ENCODE measurements at places on chromosomes 7 and 10. TPM values are rescaled to one million over a fixed set of nuclear protein-coding genes. Genes with fewer than 3 reads are reported as not detected.
A peak's percentile ranks its signal among the peaks of the same experiment; 100 is the strongest.

DNA sequence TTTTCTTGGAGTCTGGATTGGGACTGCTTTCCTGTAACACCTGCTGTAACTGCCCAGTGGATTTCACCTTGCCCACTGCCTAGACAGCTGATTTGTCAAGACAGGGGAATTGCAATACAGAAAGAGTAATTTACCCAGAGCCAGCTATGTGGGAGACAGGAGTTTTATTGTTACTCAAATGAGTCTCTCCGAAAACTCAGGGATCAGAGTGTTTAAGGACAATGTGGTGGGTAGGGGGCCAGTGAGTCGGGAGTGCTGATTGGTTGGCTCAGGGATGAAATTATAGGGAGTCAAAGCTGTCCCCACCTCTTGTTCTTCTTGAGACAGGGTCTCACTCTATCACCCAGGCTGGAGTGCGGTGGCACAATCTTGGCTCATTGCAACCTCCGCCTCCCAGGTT, 25.2 kb upstream of the BNIP3 start:
- DNase-seq = no peak

GRCh38 chr10:26890956-26891355, 30.2 kb upstream of the ABI1 start:
- DNase-seq = peak; percentile 77

GRCh38 chr7:151687523-151688235, 168.0 kb upstream of the RHEB start:
- DNase-seq = no peak

DNA sequence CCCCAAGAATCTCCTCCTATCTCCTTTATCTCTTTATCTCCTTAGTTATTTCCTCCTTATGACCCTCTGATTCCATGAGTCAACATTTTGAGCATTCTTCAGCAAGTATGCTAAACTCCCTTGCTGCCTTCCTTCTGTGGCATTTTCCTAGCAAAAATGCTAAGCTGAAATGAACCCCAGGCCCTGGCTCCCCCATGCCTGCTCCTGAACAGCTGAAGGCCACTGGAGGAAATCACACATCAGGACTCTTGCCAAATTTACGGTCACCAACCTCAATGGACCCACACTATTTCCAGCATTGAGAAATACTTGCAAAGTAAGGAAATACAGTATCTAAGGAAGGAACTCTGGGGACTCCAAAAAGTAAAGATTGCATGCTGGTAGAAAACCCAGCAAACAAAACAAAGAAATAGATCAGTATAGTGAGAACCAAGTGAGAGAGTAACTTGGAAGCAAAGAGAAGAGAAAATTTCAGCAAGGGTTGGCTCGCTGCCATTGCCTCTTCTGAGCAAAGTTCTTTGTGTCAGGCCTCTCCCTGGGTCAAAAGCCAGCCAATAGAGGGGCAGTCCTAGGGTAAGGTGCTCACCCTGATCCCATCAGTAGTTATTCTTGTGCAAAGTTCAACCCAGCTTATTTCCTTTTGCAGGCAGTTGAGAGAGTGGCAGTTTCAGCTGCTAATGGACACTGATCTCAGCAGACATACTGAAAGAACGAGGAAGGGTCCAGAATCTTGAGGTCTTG, 5.1 kb upstream of the PLEKHS1 start:
- DNase-seq = peak; percentile 25

GRCh38 chr7:50056131-50056530, 36.9 kb downstream of the ZPBP start:
- DNase-seq = no peak

DNA sequence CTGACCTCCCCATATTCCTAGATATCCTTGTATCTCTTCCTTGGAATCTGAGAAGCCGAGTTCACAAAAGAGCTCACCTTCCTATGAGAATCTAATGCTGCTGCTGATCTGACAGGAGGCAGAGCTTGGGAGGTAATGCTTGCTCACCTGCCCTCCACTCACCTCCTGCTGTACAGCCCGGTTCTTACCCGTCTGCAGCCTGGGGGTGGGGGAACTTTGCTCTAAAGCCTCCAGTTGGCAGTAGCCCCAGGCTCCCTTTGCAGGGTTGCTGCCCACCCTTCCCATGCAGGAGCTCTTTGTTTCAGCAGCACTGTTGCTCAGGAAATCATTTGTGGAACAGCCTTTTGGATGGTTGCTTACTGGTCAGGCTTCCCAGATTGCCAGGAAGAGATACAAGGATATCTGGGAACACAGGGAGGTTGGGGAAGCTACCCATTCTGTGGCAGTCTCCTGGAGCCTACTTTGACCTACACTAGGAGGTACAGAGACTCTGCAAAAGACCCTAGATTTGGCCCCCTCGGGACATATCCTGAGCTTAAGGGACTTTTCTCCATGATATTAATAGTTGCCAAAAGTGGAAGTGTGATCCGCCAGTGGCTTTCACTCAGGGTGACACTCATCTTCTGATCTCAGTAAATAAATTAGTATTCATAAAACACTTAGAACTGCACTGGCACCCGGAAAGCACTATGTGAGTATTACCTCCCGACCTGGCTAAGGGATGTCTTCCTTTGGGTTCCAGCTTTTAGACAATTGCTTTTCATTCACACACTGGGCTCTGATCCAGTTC, 363.7 kb upstream of the PODXL start:
- no peak for DNase-seq

DNA sequence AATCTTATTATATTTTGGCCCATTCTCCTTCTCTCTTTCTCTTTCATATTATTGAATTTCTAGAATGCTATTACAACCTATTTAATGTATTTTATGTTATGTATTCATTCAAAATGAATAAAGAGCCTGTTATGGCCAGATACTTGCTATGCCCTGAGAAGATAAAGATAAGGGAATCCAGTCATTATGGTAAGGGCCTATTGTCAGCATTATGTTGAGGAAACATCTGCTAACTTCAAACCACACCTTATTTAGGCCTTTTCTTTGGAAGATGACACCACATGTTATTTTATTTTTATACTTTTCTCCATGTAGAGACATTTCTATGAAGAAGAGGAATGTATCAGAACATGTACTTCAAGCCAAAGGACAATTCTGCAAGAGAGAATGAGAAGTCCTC, 60.5 kb upstream of the MPP7 start:
- no peak for DNase-seq

DNA sequence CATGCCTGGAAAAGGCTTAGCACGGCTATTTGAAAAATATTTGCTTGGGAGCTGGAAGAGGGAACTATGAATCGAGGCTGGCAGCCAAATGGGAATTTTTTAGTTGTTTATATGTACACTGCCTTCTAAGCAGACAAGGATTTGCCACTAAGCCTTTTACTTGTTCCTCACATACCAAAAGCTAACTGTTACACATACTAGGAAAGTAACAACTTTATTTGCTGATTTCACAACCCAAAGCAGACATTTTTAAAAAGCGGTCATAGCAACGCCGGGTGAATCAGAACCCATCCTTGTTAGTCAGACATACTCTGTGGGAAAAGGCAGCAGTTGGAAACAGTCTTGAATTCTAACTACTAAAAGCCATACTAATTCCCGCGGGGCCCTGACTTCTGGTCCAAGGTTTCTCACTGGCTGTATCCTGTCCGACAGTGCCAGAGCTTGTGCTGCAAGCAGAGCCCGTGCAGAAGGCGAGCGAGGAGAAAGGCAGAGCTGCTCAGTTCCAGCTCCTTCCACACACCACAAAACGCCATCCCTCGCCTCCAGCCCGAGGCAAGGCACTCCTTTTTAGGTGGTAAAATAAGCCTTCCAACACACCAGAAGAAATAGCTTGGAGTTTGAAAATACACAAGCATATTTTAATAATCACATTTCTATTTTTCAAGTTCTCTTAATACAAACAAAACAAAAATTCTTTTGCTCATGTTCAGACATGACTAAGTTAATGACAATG, 89.2 kb downstream of the RNF216 start:
- DNase-seq = peak; percentile 93

DNA sequence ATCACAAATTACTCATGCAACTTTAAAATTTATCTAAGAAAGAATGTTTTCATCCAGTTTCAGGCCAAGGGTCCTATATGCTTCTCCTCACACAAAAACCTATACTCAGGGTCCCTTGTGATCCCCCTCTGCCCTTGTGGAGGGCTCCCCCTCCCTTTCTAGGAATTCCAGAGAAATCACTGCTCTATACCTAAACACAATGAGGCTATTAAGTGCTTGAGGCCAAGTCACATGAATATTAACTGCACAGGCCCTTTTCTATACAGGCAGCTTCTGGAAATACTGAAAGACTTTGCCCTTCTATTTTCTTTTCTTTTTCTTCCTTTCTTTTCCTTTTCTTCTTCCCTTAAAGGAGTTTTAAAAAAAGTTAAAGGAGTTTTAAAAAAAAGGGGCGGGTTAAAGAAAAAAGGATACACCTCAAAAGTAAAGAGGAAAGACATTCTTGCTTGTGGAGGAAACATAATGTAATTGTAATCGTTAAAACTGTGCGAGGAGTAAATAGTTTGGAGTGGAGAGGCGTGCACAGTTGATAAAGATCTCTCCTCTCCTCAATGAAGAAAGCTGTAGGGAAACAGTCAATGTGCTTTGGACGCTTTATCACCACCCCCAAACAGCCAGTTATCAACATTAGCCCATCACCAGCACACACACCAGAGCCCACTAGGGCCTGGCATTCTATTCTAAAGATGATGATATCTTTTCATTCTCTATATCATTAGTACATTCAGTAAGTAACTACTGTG, 16.4 kb downstream of the GRB10 start:
- no peak for DNase-seq

DNA sequence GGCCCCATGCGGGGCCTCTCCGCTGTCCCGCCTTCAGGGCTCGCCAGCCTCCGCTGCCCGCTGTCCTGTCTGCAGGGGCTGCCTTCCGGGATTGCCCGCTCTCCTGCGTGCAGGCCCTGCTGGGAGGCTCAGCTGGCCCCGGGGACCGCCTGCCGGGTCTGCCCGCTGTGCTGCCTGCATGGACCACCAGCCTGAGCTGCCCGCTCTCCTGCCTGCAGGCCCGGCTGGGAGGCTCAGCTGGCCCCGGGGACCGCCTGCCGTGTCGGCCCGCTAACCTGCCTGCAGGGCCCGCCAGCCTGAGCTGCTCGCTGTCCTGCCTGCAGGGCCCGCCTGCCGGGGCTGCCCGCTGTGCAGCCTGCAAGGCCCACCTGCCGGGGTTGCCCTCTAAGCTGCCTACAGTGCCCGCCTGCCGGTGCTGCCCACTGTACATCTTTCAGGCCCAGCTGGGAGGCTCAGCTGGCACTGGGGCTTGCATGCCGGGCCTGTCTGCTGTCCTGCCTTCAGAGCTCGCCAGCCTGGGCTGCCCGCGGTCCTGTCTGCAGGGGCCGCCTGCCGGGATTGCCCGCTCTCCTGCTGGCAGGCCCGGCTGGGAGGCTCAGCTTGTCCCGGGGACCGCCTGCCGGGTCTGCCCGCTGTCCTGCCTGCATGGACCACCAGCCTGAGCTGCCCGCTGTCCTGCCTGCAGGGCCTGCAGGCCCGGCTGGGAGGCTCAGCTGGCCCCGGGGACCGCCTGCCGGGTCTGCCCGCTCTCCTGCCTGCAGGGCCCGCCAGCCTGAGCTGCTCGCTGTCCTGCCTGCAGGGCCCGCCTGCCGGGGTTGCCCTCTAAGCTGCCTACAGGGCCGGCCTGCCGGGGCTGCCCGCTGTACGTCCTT, 165.1 kb downstream of the GLRX3 start:
- peak; percentile 72 for DNase-seq

DNA sequence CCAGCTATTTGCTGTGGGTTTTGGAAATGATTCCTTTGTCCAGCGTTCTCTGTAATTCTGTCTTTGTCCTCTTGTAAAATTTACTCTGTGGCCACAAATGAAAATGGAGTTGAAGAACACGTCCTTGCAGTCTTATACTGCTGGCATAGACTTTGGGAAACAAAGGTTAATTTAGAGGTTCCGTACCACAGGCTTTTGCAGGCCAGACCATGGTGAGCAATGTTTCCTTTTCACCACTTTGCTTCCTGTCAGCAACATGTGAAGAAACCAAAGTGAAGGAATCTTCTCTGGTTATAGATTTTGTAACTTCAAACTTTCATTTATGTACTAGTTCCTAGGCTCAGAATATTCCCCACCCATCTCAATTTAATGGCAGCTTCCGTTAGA, 488.5 kb downstream of the MDFIC start:
- no peak for DNase-seq

- no peak for DNase-seq
Observed at GRCh38 chr10:72625276-72625607, 637 bp downstream of the MICU1 start.

DNA sequence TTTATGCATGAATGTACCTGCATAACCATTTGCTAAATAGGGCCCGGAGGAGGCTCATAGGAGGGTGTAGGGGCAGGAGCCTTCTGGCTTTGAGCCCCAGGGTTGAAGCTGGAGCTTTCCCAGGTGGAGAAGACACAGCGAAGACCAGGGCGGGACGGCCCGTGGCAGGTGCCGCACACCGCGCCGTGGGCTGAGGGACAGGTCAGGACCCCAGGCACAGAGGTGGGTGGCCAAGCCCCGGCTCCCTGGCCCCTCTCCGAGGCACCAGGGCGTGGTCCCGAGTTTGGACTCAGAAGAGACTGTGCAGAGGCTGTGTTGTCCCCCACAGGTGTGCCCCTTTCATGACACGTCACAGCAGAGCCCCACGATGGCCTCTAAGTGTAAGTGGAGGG, 56.5 kb downstream of the PWWP2B start:
- no peak for DNase-seq

DNA sequence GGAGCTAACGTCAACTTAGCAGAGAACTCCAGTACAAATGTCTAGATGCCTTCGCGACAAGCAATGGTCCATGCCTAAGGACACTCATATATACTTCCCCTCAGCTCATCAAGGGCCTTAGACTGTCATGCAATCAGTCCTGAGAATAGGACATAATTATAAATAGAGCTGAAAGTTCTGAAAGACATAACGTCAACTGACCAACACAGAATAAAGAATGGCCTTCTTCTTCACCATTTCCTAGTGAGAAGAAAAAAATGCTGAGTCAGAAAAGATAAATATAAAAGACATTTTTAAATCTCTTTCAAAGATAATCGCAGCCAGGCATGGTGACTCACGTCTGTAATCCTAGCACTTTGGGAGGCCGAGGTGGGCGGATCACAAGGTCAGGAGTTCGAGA, 83.2 kb downstream of the ARMH3 start:
- no peak for DNase-seq

GRCh38 chr10:79247373-79248137, 99.7 kb upstream of the PPIF start:
- DNase-seq = no peak

GRCh38 chr10:6142644-6143043, 53.8 kb downstream of the RBM17 start:
- DNase-seq = no peak

DNA sequence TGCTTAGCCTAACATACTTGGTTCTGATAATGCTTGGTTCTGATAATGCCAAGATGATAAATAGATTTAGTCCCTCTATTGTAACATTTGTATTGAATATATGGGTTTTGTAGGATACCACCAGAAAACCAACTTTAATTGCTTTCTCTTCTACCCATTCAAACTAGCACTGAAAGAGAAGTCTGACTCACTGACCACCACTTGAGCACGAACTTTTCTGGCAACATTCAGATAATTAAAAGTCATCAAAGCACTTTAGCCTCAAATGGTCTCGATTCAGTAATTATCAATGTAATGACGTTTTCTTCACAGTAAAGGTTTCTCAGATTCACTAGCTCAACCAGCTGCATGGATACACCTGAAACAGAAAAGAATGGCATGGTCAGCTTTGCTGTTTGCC, 63.0 kb downstream of the HDAC9 start:
- no peak for DNase-seq

The RBP3 gene
- not detected for total RNA-seq

The GSTO2 gene
- total RNA-seq = 5.1 TPM

The VENTX gene
- not detected for total RNA-seq

The CTAGE4 gene
- 4.7 TPM for total RNA-seq

The TBXAS1 gene
- 7.6 TPM for total RNA-seq

The TMEM270 gene
- not detected for total RNA-seq

The NANOS1 gene
- 4.6 TPM for total RNA-seq

The FGFBP3 gene
- total RNA-seq = 0.72 TPM

The EPHB6 gene
- total RNA-seq = 15.9 TPM

The TUBB8 gene
- not detected for total RNA-seq

The INA gene
- 1.0 TPM for total RNA-seq
